ENCODE measurements at places on chromosomes 4 and X.

DNA sequence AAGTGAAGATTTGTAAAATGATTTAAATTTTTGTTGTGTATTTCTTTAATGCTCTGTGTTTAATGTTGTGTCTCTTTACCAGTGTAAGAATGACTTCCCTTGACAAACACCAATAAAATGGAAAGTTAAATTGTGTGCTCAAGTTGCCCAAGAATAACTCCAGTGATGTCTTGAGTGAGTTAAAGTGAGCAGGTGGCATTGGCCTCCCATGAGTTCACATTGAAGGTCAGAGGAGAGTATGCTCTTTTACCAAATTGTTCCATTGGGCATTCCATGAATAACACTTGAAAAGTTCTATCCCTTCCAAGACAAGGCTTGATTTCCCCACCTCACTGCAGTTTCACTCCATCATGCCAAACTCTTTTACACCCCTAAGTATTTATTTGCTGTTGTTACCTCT lies 4.5 kb downstream of the ANXA5 start:
- no peak for DNase-seq

- DNase-seq = no peak
These were observed 87.5 kb downstream of the PPP3CA start for GRCh38 chr4:101259876-101260275.

GRCh38 chr4:119493419-119493818 lies 135.2 kb downstream of the PDE5A start:
- DNase-seq = no peak

DNA sequence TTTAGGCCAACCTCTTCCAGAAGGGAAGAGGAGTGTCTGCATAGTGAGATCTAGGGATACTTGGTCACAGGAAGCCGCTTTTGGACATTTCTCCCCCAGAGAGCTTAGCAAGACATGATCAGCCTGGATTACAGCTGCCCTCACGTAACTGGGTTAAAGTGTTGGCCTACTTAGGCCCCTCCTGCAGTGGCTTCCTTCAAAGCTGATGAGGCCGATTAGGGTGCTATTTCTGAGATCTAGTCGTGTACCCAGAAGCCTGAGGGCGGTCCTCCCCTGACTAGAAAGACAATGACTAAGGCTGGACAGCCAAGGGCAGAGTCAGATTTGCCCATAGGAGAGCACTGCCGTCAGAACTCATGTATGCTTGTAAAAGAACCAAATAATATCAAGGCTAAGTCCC lies 135.0 kb downstream of the AMMECR1 start:
- DNase-seq = no peak

DNA sequence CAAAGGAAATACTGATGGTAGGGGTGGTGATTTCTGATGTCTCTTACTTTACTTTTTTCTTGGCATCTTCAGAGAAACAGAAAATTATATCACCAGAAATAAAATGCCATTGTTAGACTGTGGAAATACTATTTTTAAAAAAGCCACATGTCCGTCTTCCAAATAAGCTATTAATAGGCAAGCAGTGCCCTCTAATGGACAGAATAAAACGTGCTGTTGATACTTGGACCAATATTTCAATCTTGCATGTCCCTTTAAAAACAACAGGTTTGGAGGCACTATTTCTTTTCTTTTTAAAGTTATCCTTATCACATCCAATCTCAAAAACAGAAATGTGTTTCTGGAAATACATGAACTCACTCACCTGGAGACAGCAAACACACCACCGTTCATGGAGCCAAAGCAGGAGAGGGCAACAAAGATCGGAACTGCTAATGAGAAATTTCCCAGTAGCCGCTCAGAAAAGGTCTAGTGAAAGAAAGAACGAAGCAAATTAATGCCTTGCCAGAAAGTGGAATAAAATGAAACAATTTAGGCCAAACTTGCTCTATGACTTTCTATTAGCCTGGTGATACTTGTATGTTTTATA lies 59.2 kb downstream of the SLC7A11 start:
- no peak for DNase-seq

- DNase-seq = no peak
These were observed 154.2 kb upstream of the TBL1X start for GRCh38 chrX:9310616-9311015.

DNA sequence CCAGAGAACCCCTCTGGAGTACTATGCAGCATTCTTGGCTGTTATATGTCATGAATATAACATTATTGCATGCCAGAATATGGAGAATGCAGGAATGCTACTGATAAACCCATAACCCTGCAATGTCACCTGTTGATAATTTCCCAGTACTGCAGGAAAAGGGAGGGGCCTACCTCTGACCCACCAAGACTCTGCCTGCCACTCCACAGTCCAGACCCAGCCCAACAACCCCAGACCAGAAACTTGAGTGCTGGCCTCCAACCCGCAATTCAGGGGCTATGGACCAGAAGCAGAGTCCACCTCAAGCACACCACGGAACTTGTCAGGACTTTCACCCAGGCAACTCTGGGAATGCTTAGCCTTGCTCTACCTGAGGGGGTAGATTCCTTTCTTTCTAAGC lies 92.9 kb upstream of the WDR44 start:
- no peak for DNase-seq

DNA sequence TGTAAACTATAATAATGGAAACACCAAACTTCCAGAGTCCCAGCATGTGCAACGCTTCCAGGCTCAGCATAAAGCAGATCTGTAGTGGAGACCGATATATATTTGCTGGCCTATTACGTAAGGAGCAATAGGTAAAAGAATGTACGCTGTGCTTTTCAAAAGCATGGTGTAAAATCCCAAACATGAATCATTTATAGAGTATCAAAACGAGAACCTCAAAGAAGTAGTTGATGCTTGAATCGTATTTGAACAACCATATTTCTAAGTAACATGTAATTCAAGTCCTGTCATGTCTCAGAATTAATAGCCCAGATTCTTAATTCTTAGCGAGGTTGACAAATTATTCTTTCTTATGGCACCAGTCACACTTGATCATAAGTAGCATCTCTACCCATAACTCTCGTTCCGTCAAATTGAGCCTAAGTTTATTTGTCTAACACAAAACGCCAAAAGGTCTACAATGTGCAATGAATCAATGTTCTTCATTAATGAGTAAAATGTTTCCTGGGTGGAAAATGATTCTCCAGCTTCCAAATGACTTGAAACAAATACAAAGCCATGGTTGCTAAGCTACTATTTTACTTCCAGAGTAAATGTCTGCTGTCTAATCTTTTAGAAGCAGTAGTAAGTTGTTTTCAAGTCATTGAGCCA lies 811.5 kb upstream of the FRG1 start:
- no peak for DNase-seq
